ENCODE measurements at places on chromosomes 1 and 21. TPM values are rescaled to one million over a fixed set of nuclear protein-coding genes. Genes with fewer than 3 reads are reported as not detected.

The TPTE gene
- not detected for total RNA-seq

The RAP1GAP gene
- 67.7 TPM for total RNA-seq

The PLEKHO1 gene
- 48.8 TPM for total RNA-seq

The LCE3D gene
- not detected for total RNA-seq

The COL6A1 gene
- 334 TPM for total RNA-seq

The C1QC gene
- total RNA-seq, result 71.0 TPM

The FCRL6 gene
- not detected for total RNA-seq

The TRIM58 gene
- 1.2 TPM for total RNA-seq

The MR1 gene
- total RNA-seq, result 11.4 TPM

The MTR gene
- total RNA-seq, result 43.3 TPM

The BATF3 gene
- not detected for total RNA-seq

The RGS13 gene
- total RNA-seq, result 0.73 TPM

The NPHS2 gene
- total RNA-seq, result not detected

All from stomach (tissue), 19 donors.